ENCODE measurements at places on chromosomes 4 and X.

DNA sequence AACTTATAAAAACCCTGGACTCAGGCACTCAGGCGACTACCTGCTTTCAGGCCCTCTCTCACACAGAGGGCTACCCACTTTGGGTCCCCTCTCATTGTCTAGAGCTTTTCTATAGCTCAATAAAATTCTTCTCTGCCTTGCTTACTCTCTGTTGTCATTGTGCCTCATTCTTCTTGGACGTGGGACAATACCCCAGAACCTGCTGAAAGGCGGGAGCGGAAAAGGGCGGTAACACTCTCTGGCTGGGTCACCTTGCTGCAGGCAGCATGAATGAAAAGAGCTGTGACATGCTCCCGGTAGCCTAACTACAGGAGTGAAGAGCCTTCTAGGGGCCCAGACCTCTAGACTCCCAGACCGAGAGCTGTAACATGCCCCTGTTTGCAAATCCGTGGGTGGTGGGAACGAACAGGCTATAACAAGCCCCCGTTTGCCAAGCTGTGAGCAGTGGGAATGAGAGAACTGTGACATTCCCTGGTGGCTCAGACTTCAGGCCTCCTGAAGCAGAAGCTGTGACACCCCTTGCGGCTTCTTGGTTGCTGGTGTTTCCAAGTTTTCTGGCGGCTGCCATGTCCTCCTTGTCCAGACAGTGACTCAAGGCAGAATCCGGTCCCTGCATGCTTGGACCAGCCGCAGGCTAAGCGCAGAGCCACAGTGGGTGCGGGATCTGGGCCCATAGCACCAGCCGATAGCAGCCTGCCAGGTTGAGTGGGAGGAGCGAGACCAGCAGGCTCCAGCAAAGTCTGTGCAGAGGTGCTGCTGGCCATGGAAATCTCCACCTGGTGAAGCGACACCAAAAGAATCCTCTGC is 684.6 kb downstream of the ARAP2 start:
- no peak for DNase-seq
- no peaks in the 10 kb centered on the region for H3K4me1 ChIP-seq
- no peaks in the 10 kb centered on the region for H3K36me3 ChIP-seq
- H3K27me3 ChIP-seq = no peaks in the 10 kb centered on the region
- H3K27ac ChIP-seq = no peak overlapping the region

- H3K27me3 ChIP-seq = no peaks in the 10 kb centered on the region
- no peak overlapping the region for H3K4me3 ChIP-seq
- H3K4me1 ChIP-seq = no peaks in the 10 kb centered on the region
Observed at GRCh38 chrX:48165241-48165640, 31.4 kb downstream of the SSX5 start.

DNA sequence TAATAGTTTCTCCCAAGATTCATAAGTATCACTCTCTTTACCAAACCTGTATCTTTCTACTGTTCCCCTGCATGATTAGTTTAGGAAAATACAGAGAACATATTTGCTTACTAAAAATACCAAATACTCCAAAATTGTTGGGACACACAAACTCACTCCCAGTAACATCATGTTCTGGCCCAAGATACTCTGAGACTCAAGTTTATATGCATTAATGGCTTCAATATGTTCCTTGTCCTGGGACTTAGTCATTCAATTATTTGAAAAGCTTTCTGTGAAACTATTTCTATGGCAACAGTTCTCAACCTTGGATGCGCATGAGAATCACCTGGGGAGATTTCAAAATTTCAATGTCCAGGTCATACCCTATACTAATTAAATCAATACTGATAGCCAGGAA is 138.9 kb upstream of the PTCHD1 start:
- no peaks in the 10 kb centered on the region for H3K36me3 ChIP-seq
- H3K4me1 ChIP-seq = no peaks in the 10 kb centered on the region
- DNase-seq = no peak
- H3K27ac ChIP-seq = no peak overlapping the region
- no peaks in the 10 kb centered on the region for H3K27me3 ChIP-seq

DNA sequence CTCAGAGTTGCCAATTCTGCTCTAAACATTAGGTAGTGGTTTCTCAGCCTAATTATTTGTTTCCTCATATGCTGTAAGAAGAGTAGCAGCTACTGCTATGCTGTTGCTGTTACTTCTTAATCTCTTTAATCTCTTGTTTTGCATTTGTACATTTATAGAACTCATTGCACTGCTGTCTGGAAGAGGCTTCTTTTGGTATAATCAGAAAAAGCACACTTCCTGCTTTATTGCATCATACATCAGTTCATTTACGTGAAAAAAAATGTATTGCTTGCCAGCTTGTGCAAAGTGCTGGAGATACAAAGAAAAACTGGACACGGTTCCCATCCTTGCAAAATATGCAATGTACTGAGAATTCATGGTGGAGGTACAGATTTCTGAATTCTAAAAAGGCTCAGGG is 332.0 kb downstream of the GRXCR1 start:
- no peaks in the 10 kb centered on the region for H3K27me3 ChIP-seq
- H3K36me3 ChIP-seq = no peaks in the 10 kb centered on the region
- H3K4me3 ChIP-seq = no peak overlapping the region
- no peaks in the 10 kb centered on the region for H3K4me1 ChIP-seq
- no peak for DNase-seq

- H3K4me3 ChIP-seq = no peak overlapping the region
- H3K4me1 ChIP-seq = no peaks in the 10 kb centered on the region
- H3K36me3 ChIP-seq = no peaks in the 10 kb centered on the region
- H3K27ac ChIP-seq = no peak overlapping the region
- peak; percentile 55 for DNase-seq
- H3K27me3 ChIP-seq = peaks cover 2% of the 10 kb centered on the region
Observed at GRCh38 chr4:168880811-168881595, 129.1 kb downstream of the CBR4 start.

DNA sequence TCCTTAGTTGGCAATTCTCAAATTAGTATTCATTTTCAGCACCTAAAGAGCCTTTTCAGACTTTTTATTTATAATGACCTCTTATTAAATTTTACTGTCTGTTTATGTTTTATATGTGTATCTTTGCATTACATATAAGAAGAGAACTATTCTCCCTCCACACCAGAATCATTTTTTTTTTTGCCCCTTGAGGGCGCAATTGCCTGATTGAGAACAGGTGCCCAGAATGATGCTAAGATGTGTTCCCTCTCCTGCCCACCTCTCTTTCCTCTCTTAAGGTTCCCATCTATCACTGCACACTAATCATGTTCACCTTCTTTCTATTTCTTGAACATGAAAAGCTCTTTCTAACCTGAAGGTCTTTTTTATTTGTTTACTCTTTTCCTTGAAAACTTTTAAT is 44.2 kb upstream of the ADAM29 start:
- H3K4me1 ChIP-seq = no peaks in the 10 kb centered on the region
- DNase-seq = no peak
- no peak overlapping the region for H3K27ac ChIP-seq
- H3K27me3 ChIP-seq = no peaks in the 10 kb centered on the region
- H3K36me3 ChIP-seq = no peaks in the 10 kb centered on the region

DNA sequence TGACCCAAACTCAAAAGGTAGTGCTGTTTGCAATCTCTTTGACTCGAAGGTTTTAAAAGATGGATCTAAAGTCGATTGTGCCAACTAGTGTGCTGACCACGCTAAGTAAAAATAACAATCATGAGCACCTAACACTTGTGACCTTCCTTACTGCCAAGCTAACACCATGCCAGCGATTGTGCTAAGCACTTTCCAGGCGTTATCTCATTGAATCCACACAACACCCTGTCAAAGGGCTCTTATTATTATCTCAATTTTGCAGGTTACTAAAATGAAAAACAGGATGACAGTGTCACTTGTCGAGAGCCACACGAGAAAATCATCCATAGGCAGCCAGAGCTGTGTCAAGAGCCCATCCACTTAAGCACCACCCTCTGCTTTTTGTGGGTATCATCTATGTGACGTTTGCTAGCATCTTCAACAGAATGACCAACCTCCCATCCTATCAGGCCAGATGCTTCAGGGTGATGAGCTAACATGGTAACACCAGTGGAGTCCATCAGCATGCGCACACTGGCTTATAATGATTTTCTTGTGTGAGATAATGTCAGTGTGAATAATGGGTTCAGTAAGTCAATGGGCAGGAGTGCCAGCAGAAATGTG is 893 bp upstream of the GAB3 start:
- peaks cover 25% of the 10 kb centered on the region for H3K4me1 ChIP-seq
- peak overlapping the region; percentile 78 for H3K4me3 ChIP-seq
- DNase-seq = no peak
- H3K27me3 ChIP-seq = no peaks in the 10 kb centered on the region
- no peak overlapping the region for H3K27ac ChIP-seq
- no peaks in the 10 kb centered on the region for H3K36me3 ChIP-seq

DNA sequence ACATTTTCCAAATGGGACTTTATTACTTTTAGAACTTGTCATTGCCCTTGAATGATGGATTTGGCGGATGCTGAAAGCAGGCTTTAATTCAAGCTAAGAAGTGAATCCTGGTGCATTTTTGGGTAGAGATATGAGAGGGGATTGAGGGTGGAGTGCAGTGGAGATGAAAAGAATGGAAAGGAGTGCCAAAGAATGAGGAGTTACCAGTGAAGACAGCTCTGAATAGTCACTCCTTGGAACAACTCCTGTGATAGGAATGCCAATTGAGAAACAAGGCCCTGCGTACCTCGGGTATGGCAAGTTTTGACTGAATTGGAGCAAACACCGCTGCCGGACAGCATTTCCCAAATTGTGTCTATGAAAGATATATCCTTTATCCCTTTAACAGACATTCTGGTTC is 36.5 kb upstream of the ETNPPL start:
- no peaks in the 10 kb centered on the region for H3K36me3 ChIP-seq
- DNase-seq = no peak
- H3K27me3 ChIP-seq = no peaks in the 10 kb centered on the region
- H3K27ac ChIP-seq = no peak overlapping the region
- no peak overlapping the region for H3K4me3 ChIP-seq

- no peak for DNase-seq
- H3K4me3 ChIP-seq = no peak overlapping the region
- H3K36me3 ChIP-seq = no peaks in the 10 kb centered on the region
- peaks cover 3% of the 10 kb centered on the region for H3K27me3 ChIP-seq
- no peak overlapping the region for H3K27ac ChIP-seq
- H3K4me1 ChIP-seq = no peaks in the 10 kb centered on the region
Observed at GRCh38 chr4:78210694-78211410, 153.7 kb downstream of the FRAS1 start.

DNA sequence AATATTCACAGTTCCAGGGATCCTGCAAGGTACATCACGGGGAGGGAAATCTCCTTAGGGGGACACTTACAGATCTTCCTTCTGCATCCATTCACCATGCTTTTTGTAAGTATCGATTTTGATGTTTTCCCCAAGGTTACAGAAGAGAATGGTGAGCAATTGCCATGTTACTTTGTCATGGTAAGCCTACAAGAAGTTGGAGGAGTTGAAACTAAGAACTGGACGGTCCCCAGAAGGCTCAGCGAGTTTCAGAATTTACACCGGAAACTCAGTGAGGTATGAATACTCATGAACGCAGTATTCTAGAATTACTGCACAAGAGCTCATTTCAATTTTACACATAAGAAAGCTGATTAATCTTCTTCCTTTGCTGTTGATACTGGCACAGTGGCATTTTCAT is 53.9 kb downstream of the LRP2BP start:
- DNase-seq = no peak
- no peaks in the 10 kb centered on the region for H3K27me3 ChIP-seq
- peaks cover 18% of the 10 kb centered on the region for H3K4me1 ChIP-seq
- H3K36me3 ChIP-seq = peaks cover 7% of the 10 kb centered on the region
- H3K4me3 ChIP-seq = no peak overlapping the region
- H3K27ac ChIP-seq = no peak overlapping the region

GRCh38 chrX:26334232-26334631 is 118.3 kb downstream of the MAGEB5 start:
- DNase-seq = no peak
- no peaks in the 10 kb centered on the region for H3K36me3 ChIP-seq
- H3K4me1 ChIP-seq = no peaks in the 10 kb centered on the region
- H3K27me3 ChIP-seq = no peaks in the 10 kb centered on the region

DNA sequence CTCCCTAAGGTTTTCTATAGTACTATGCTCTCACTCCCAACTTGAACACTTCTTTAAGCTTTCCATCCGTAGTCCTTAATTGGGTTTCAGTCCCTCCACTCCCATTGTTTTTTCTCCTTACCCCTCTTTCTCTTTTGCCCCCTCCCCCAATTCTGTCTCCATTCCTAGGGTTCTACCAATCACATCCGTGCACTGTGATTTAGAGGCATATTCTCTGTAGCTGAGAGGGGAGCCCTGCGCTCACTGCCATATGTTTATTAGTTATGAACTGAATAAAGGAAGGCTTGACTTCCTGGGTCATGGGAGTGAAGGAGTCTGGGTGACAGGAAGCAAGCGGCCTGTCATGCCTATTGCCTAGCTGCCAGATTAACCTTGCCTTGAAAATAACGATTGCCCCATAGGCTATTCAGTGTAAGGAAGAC is 471 bp downstream of the MCTS1 start:
- peaks cover 4% of the 10 kb centered on the region for H3K4me1 ChIP-seq
- H3K27me3 ChIP-seq = no peaks in the 10 kb centered on the region
- peak; percentile 7 for DNase-seq
- H3K27ac ChIP-seq = peak overlapping the region; percentile 77

DNA sequence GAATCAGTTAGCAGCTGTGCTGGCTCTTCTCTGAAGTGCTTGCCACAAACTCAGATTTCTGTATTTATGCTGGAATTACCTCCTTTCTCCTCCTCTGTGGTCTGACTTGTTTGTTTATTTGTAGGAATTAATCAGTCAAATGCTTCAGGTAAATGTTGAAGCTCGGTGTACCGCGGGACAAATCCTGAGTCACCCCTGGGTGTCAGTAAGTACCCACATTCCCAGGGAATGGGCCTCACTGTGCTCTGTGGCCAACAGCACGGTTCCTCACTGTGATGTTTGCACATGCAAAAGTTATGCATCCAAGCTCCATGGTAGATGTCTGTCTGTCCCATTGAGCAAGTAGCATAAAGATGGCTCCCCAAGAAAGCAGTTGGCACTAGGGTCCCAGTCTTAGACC is 169.9 kb downstream of the DCLK2 start:
- H3K4me3 ChIP-seq = no peak overlapping the region
- no peaks in the 10 kb centered on the region for H3K36me3 ChIP-seq
- H3K27ac ChIP-seq = no peak overlapping the region
- no peak for DNase-seq
- no peaks in the 10 kb centered on the region for H3K4me1 ChIP-seq

DNA sequence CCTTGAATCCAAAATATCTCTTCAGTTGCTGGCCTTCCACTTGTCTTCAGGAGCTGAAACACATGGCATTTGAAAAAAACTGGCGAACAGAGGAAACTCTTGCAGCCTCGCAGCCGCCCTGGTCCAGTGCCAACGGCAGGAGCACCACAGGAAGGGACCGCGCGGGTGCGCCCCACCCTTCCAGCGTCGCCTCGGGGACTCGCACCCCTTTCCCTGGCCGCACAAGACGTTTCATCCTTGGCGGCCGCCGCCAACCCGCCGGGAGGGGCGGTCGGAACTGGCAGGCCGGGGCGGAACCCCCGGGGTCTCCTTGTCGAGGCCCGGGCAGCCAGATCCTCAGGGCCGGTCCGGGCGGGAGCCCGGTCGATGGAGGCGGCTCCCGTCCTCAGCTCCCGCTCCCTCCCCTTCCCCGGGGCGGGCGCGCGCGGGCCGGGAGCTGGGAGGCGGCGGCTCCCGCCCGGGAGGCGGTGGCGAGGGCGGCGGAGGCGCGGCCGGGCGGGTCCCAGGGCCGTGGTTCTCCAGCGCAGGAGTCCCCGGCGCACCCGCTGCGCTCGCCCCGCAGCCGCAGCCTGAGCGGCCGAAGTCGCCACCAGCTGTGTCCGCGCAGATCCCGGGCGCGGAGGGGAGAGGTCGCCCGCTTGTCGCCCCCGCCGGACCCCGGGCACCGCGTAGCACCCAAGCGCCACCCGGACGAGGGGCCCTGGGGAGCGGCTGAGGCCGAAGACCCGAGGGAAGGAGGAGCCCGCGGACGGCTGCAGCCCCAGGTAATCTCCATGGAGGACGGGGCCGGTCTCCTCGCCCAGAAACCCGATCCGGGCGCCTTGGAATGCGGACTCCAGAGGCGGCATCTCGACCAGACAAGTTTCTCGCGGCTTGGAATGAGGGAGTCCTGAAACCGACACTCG is 886 bp upstream of the NDST3 start:
- H3K27ac ChIP-seq = no peak overlapping the region
- no peak overlapping the region for H3K4me3 ChIP-seq
- H3K36me3 ChIP-seq = no peaks in the 10 kb centered on the region
- H3K27me3 ChIP-seq = peaks cover 28% of the 10 kb centered on the region
